Tibial artery (tissue), 4 donors: ENCODE measurements at places on chromosomes 4 and X.

- DNase-seq: no peak
Measured at GRCh38 chr4:32073542-32073941, 1353.4 kb downstream of the PCDH7 start.

GRCh38 chr4:119041951-119042560 is 93.6 kb upstream of the MYOZ2 start:
- peak; percentile 75 for DNase-seq

DNA sequence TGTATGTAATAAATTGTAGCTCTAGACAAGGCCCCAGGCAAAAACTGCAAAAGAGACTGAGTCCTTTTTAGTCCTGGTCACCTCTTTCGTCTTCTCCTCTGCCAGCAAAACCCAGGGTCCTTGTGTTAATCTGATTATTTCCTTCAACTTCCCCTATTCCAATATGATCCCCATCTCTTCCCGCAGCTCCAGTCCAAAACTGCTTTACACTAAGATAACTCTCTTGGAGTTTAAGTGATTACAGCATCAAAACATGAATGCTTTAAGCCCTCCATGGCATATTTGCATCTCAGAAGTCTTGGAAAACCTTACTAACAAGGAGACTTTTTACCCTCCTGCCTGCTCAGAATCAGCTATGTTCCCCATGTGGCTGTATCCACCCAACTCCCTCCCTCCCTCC is 59.3 kb downstream of the MAGEA1 start:
- no peak for DNase-seq

- no peak for DNase-seq
Measured at GRCh38 chr4:112379306-112379705, 82.1 kb downstream of the ALPK1 start.

GRCh38 chrX:153381684-153382532 is 19.2 kb downstream of the PNMA6E start:
- DNase-seq: no peak

DNA sequence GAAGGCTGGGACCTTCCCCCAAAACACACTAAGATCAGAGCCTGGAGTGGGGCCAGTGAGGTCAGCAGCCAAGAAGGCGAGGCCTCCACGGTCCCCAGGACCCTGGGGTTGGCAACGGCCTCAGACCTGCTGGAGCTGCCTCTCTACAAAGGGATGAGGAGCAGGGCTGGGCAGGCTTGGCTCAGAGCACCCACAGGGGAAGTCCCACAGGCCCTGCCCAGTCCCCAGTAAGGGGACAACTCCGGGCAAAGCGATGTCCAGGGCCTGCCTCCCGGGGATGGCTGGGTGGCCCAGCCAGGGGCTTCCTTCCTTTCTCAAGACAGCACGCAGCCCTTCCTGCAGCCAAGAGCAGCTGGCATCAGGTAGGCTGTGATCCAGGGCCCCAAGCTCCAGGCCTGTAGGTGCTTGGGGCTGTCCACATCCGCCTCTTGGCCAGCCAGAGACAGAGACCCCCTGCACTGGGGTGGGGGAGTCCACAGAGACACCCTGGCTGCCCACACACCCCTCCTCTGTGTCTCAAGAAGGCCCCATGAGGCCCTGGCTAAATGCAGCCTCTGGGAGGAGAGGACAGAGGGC is 5.7 kb downstream of the MXD4 start:
- DNase-seq: peak; percentile 50

DNA sequence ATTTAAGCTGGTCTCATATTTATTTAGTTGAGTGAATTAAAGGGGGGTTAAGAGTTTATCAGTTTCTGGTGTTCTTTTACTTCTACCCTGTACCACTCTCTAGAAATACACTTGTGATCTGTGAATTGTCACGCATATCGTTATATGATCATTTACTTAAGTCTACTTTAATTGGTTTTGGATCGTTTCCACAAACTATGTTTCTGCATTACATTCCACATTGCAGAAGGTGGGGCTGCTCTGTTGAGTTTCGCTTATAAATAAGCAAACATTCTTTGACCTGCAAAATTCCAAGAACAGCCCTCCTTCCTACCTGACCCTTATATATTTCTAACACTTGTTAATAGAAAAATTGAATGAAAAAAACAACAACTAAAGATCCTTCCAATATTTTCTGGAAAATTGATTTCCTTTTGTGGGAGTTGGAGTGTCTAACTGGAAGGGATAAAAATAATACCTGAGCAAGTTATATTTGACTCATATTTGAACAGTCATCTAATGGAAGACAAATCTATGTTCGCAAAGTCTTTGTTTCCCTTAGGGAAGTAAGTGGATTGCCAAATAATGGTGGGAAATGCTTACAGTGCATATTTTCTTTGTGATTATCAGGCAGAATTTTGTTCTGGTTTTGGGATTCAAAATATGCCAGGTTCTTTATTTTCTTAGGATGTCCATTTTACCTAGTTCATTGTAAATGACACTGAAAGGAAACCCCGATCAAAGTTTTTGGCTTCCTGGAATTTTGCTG is 152.7 kb downstream of the RELL1 start:
- no peak for DNase-seq

DNA sequence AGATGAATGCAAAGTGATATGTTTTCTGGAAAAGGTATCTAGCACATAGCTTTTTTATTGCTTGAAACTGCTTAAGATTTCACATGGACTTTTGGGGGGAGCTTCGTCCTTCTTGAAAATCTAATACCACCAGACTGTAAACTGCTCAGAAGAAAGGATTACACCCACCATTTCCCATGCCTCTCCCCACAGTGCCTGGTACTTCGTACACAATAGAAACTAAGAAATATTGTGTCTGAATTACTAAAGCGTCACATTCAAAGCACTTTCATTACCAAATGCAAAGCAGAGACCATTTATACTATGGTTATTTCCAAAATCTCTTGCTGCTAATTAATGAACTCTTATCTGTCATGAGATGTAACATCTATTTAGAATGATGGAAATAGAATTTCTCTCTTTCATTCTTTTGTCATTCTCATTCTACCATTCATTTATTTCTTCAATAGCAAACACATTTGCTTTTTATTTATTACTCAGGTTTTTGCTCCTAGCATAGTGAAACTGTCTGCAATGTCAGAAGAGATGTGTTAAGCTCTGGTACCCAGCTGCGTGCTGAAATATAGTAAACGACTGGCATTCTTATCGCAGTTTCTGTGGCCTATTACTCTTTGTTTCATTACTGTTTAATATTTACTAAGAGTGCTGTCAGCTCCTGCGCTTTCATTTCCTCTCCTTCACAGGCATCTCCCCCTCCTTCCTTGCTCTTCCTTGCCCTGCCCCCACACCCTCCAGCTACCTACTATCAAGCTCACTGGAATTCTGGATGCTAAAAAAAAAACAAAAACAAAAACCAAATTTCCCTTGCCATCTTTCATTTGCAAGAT is 51.4 kb upstream of the RAPGEF2 start:
- no peak for DNase-seq

GRCh38 chr4:10734697-10735096 is 50.1 kb upstream of the CLNK start:
- no peak for DNase-seq

- DNase-seq: no peak
Measured at GRCh38 chr4:123555807-123556273, 159.2 kb downstream of the SPRY1 start.

GRCh38 chrX:149837639-149838038 is 43.3 kb upstream of the MAGEA8 start:
- no peak for DNase-seq

DNA sequence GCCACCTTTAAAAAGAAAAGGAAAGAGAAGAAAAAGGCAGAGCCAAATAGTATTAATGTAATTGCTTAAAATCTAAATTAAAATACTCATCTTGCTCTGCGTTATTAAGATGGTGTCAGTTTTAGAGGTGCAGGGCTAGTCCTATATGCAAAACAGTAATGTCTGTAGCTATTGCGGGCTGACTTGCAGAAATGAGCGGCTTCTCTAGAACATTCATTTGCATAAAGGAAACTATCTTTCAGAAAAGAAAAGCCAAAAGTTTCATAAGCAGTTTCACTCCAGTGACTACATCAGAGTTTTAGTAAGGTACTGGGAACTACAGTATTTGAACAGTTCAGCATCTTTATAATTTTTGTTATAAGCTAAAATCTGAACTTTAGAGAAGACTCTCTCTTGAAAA is 6.0 kb downstream of the SMAD1 start:
- no peak for DNase-seq

DNA sequence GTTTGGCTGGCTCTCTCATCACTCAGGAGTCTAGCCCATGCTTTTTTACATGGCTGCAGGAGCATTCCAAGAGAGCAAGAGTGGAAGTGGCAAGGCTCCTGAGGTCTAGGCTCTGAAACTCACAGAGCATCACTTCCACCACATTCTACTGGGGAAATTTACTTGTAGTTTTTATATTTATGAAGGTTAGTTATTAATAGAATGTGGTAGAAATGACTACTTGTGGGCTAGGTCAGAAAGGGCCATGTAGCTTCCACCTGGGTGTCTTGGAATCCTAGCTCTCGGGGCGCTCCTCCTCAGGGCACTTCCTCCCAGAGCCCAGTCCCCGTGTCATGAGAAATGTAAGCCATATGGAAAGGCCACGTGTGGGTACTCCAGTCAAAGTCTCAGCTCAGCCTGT is 127.0 kb upstream of the CASK start:
- DNase-seq: no peak

- DNase-seq: no peak
Measured at GRCh38 chr4:91243132-91243531, 1060.6 kb upstream of the GRID2 start.
